Neural crest cell (in vitro differentiated cells): ENCODE measurements at places on chromosomes 13 and 19.

DNA sequence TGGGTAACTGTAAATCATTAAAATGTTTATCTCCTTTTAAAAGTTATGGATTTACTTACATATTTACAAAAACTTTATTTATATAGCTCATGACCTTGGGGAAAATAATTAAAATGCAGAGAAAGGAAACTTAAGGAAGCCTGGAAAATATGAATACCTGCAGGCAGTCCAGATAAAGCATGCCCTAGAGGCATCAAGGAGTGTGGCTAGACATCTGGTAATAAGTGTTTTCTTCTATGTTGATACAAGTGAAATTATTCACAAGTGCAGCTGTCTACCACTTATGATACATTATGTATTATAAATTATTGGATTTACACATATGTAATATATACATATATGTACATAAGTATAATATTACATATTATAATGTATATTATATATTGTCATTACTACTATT lies 207.9 kb downstream of the LMO7 start:
- no peak for DNase-seq

GRCh38 chr13:36124236-36124822 lies 6.9 kb downstream of the DCLK1 start:
- DNase-seq: no peak

DNA sequence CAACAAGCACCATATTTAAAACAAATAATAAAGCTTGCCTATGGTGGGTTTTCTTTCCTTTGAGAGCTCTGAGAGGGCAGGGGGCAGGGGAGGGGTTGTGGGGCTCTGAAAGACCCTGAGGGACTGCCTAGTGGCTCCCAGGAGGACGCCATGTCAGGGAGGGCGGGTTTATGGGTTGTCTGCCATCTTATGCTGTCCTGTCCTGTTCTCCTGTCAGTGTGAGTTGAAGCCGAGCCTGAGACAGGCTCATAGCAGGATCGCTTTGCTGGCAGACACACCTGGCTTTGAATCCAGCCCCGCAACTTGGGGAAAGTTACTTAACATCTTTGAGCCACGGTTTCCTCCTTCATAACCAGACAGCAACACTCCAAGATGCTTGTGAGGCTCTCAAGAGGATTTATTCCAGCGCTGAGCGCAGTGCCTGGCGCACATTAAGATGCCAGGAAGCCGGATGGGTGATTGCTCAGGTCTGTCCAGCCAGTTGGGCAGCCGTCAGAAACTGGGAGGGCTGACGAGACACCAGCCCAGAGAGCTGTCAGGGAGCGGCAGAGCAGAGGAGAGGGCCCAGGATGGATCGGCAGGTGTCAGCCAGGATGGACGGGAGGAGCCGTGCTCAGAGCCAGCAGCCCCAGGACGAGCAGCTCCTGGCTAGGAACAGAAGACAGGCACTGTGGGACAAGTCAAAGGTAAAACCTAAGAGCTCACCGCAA lies 36.8 kb upstream of the C1QTNF9 start:
- DNase-seq: no peak

- no peak for DNase-seq
Observed at GRCh38 chr19:48081106-48081505, 29.5 kb downstream of the PLA2G4C start.

- DNase-seq: peak; percentile 57
Observed at GRCh38 chr19:1568320-1569019, at the start of gene MEX3D. TSS of gene MEX3D (minus strand) at chr19:1568325. CDS start at chr19:1568058, 267 bp downstream.

DNA sequence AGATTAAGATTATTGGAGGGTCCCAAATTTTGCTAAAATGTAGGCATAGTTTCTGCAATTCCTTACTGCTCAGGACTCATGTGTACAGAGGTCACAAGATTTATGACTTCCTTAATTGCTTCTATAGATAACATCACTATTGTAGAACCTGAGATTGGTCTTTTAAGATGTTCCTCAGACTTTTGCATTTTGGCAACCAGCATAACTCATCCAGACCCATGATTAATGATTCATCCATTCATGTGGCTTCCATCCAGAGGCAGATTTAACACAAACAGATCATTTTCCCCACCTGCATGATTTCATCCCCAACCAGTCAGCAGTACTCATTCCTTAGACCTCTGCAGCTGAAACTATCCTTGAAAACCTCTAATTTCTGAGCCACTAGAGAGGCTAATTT lies 34.5 kb upstream of the CEACAM8 start:
- no peak for DNase-seq

DNA sequence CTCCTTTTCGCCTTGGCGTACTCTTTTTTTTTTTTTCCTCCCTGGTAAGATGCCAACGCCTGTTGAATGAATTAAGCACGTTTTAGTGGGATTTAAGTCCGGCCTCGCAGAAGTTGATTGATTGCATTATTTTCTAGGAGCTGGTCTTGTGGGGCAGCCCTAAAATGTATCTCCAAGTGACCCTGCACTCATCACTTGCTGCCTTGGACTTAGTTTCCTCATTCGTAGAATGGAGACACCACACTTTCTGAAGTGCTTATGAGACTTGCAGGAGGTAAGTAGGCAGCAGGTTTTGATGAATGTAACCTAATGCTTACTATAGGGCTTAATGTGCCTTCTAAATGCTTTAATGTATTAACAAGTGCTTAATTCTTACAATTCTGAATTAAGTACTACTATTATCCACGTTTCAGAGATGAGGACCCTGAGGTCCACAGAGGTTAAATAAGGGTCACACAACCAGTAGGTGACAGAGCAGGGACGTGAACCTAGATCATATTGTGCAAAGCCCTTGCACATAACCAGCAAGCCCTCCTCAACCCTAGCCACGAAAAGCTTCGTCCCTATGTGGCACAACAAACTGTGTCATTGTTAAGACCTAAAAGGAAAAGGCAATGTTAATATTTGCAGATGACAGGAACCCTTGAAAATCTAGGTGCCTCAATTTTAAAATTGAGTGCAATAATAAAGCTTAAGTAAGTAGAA lies 514 bp upstream of the ARGLU1 start:
- no peak for DNase-seq

DNA sequence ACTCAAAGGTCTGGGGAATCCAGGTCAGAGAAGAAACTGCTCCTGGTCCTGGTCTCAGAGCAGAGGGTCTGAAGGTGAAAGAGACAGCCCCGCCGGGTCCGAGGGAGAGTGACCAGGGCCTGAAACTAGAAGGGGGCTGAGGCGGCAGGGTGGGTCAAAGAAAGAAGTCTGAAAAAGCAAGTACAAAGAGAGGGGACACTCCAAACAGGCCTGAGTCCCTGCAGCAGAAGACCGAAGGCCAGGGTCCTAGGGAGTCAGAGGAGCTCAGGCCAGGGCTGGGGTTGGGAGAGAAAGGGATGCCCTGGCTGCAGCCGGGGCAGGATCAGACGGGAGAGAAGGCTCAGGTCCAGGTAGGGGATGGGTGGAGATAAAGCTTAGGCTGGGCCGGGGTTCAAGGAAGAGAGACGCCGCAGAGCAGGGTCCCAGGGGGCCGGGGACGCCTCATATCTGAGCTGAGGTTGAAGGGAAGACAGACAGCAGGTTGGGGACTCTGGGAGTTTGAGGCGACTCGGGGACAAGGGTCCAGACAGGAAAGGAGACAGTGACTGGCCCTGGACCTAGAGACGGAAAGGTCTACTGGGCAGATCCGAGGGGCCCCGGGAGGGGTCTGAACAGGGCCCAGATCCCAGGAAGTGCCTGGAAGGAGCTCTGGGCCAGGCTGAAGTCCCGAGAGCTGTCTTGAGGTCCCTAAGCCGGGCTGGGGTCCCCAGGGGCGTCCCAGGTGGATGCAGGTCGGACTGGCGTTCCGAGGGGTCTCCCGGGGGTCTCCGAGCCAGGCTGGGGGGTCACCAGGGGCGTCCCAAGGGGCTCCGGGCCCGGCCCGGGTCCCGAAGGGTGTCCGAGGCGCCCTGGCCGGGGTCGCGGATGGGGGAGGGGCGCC lies 795 bp downstream of the MLLT1 start:
- DNase-seq: no peak

DNA sequence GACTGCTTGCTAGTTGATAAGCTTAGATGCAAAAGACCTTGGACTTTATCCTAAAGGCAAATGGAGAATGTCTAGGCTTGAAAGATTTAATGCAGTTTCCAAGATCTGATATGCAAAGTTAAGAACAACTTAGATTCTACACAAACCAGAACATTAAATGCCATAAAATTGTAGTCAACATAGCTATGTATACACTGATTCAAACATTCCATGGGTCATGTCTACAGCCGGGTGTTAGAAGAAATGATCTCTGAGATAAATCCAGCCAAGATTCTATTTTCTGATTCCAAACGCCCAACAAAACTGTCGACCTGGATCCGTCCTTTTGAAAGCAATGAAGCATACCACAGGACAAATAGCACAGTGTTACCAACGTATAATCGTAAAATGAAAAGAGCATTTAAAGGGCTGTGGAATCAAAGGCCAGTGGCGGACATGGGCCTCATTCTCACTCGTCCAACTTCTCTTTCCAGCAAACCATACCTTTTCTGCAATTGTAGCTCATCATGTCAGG lies 52.7 kb downstream of the KCTD12 start:
- no peak for DNase-seq

DNA sequence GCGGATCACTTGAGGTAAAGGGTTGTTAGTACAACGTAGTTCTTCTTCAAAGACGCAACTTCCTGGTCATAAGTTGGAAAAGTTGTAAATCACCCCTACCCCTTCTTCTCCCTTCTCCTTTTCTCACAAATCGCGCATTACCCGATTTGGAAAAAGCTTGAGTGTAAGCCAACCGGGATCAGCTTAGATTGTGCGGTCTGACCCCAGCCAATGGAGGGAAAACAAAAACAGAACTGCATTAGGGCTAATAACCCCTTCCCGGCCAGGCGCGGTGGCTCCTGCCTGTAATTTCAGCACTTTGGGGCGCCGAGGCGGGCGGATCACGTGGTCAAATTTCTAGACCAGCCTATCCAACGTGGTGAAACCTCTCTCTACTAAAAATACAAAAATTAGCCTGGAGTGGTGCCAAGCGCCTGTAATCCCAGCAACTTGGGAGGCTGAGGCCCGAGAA lies 806 bp downstream of the ZNF90 start:
- DNase-seq: peak; percentile 9

DNA sequence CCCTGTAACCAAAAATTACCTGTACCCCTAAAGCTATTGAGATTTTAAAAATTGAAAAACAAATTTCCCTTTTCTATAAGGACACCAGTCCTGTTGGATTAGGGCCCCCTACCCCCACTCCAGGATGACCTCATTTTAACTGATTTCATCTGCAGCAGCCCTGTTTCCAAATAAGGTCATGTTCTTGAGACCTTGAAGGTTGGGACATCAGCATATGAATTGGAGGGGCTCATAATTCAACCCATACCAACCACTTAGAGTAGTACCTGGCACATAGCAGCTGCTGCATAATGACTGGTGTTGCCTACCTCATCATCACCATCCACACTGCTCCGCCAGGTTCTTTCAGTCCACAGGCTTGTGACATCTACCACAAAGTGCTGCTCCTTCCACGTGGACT lies 17.6 kb downstream of the ZNF71 start:
- DNase-seq: no peak

DNA sequence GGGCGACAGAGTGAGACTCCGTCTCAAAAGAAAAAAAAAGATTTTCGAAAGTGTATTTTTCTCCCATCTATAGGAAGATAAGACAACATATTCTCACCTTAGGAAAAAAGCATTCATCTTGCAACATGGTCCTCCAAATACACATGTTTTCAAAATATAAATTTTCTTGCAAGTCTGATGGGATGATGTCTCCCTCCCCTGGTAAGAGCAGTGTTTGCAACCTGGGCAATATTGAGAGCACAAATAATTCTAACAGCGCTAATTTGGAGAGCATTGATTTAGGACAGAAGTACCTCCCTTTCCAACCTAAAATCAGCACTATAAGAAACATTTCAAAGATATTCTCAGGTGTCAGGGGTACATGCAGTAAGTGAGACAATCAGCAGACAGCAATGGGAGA lies 61.0 kb upstream of the SHISA2 start:
- no peak for DNase-seq

DNA sequence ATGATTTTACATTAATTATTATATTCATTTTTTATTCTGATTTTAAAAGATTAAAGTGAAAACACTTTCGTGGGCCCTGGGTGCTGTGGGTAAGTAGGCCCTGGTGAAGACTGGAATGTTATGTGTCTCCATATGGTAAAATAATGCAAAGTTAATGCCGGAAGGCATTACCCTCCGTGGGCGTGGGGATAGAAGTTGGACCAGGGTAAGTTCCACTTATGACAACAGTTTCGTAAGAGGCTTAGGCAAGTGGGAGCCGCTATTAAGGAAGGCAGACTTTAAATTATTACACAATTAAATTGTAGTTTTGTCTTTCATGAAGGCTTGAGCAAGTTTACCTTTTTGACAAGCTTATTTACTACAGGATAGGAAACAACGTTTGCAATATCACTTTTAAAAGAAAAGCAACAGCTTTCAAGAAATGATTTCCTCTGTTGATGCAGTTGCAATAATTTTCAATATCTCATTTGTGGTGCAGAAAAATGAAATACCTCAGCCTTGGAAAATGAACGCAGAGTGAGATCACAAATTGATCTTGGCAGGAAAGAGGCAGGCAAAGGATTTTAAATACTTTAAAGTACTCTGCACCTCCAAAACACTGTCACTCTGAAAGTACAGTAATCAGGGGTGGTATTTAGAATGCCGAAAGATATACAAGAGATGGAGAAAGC lies 310.6 kb downstream of the DCT start:
- DNase-seq: no peak
